Upper lobe of left lung (tissue), 6 donors: ENCODE measurements at places on chromosomes 4 and X.

GRCh38 chr4:17961249-17961648 is 60.3 kb downstream of the LCORL start:
- no peak for DNase-seq

DNA sequence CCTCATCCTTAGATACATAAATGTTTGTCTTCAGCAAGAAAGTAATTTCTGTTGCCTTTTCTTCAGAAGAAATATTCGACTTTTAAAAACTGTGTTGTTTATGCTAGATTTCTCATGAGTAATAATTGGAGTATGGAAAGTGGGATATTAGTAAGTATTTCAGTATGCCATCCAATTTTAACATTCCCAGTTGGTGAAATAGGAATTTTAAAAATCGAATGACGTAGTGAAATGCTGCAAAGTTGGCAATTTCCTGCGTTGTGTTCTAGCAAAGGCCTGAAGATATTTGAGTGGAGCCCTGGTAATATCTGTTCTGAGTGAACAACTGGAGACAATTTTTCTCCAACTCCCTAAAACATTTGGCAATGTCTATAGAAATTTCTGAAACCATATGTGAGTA is 190.1 kb downstream of the ZNF330 start:
- no peak for DNase-seq

- no peak for DNase-seq
Measured at GRCh38 chr4:1288786-1289185, 905 bp upstream of the MAEA start.

- DNase-seq = no peak
Measured at GRCh38 chr4:76755756-76756155, 142.2 kb downstream of the SOWAHB start.

- no peak for DNase-seq
Measured at GRCh38 chr4:6527683-6528595, 47.0 kb upstream of the MAN2B2 start.

DNA sequence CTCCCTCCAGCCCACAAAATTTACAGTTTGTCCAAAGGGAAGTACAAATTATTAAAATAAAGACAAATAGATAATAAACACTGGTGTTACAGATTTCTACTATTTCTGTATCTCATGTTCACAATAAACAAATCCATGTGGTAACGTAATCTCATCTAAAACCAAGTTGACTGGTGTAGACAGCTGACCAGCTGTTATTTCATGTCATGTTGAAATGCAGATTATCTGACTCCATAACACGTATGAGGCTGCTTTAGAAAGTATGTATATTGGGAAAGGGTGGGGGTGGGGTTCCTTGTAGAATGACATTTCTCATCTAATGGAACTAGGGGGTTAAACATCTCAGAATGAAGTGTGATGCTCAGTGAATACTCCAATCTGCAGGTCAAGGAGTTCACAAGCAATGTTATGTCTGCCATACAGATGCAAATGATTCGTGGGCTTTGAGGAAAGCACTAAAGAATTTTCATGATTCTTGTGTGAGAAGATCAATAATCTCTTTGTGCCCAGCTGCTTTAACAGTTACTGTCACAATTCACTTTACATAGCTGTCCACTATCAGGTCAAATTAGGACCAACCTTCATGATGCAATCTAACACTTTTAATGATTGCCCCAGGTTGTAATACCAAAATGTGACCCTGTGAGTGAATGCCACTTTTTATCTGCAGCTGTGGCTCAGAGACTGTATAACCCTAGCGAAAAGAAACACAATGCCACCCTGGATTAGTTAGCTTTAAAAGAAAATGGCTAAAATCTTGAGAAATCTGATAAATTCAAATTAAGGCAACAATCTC is 114.0 kb downstream of the ENOX2 start:
- DNase-seq = no peak

DNA sequence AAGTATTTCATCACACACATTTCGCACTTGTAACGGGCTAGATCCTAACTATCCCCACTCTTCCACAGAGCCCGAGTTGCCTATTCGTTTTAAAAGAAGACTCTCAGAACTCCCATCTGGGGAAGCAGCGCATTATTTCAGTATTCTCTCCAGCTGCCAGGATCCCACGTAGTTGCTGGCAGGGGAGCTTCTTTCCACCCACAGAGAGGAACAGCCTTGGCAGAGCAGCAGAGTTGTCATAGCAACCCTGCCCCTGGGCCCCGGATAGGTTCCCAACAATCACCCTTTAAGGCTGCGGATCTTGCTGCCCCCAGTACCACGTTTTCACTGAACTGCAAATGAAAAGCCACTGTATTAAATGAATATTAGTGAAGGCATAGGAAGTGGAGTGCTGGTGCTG is 106.7 kb downstream of the GPM6A start:
- DNase-seq = no peak
